GM23338 (cell line): ENCODE measurements at places on chromosomes 12 and 14.

DNA sequence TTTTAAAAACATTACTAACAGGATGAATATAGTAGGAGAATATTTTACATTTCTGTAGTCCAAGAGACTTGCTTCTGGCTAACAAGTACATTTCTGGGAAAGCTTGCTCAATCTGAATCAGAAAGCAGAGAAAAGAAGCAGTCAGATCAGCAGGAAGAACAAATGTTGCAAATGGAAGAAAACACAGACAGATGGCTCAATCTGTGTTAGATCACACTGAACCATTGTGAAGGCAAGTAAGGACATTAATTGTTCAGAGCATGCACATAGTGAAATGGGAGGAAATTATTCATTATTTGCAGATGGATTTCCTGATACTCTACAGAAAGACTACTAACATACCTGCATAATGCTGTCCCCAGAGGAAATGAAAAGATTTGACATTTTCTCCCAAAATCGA, 65.2 kb upstream of the CNOT2 start:
- no peak for DNase-seq

DNA sequence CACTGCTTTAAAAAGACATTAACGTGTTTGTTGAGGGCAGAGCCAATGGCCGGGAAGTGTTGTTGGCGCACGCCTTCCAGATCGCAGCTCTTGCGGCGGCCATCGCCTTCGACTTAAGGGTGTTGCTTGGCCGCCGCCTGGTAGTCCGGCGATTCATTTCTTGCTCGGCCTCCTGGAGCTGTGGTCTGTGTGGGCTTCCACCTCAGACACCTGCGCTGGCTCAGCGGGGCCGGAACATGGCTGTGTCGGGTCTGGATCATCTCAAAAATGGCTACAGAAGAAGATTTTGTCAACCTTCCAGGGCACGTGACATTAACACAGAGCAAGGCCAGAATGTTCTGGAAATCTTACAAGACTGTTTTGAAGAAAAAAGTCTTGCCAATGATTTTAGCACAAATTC, 24.7 kb downstream of the GALNT4 start:
- no peak for DNase-seq

- DNase-seq = no peak
Measured at GRCh38 chr14:76863724-76864407, 37.7 kb downstream of the LRRC74A start.

DNA sequence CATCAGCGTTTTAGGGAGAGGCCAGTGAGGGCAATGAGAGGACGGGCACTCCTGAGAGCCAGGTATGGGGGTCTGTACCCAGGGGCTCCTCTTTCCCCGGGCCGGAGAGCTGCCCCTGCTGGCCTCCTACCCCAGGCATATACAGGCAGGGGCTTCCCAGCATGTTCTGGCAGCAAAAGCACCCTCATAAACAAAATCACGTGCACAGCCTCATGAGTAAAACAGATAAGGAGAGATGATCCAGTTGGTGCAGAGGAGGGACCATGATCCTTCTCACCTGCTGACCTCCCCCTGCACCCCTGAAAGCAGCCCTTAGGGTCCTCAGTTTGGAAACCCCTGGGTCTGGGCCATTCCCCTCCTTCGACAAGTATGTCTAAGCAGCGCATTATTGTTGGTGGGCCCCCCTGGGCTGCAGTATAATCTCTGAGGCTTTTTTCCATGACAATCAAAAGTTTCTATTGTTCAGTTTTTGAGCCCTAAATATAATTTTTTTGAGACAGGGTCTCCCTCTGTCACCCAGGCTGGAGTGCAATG, 5.0 kb upstream of the KRT4 start:
- no peak for DNase-seq

- peak; percentile 4 for DNase-seq
Measured at GRCh38 chr12:20807192-20808080, 3.1 kb upstream of the SLCO1B3 start.

GRCh38 chr12:15580431-15580830, 208.8 kb downstream of the EPS8 start:
- DNase-seq = no peak

DNA sequence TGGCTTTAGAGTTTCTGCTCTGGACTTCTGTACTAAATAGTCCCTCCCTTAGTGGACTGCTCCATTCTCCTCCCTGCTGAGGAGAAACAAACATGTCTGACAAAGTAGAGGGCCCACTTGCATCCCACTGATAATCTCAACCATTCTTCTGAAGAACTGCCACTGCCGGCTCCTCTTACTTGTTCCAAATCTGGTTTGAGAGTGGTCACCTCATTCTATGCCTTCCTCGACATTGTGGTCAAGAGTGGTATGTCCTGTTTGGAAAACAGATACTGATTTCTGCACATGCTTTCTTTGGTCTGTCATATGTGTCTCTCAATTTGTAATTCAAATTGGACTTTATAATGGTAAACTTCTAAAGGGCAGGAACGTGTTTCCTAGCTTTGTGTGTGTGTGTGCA, 36.3 kb upstream of the PLEKHA5 start:
- DNase-seq = no peak

DNA sequence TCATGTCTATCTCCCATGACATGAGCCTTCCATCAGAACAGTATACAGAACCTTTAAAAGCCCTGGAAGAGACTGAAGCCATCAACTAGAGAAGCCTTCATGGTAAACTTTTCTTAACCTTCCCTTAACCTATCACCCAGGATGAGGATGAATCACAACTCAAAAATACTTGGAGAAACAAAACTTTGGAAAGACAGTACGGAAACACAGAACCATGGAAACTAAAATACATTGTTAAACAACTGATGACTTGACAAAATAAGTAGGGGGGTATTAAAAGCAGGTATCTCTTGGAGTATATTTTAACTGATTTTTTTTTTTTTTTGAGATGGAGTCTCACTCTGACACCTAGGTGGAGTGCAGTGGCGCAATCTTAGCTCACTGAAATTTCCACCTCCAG, 8.7 kb downstream of the TM7SF3 start:
- no peak for DNase-seq
